SJCRH30 (cell line): ENCODE measurements at places on chromosomes 4 and X.
A peak's percentile ranks its signal among the peaks of the same experiment; 100 is the strongest.

- no peak for DNase-seq
These were observed 4.5 kb downstream of the RP2 start for GRCh38 chrX:46841346-46841745.

DNA sequence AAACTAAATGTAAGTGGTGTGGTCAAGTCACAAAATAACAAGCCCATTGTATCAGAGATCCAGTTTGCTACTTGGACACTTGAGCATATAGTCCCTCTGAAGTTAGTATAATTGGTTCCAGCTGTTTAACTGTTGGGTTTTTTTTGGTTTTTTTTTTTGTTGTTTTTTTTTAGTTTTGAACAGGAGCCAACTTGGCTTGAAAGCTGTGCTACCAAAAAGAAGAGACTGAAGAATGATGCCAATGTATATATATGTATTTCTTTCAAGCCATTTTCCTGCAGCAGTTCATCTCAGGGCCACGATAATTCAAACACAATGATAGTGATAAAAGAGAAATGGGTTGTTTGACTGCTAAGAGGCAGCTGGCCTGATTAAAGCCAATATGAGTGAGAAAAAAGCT is 138.3 kb downstream of the PCDH18 start:
- no peak for DNase-seq

DNA sequence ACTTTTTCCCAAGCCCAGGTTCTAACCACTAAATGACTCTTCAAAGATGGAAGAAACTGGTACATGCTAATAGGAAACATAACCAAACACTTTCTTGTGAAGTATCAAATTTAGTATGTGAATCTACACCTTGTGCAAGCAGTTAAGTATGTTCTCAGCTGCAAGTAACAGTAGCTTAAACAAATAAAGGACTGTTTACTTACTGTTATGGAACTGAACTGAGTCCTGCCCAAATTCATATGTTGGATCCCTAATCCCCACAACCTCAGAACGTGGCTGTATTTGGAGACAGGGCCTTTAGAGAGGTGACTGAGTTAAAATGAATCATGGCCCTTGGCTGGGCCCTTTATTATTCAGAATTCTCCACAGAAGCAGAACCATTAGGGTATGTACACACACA is 178.7 kb downstream of the KDR start:
- DNase-seq = no peak

- no peak for DNase-seq
These were observed 21.1 kb downstream of the CTBP1 start for GRCh38 chr4:1227816-1228215.

DNA sequence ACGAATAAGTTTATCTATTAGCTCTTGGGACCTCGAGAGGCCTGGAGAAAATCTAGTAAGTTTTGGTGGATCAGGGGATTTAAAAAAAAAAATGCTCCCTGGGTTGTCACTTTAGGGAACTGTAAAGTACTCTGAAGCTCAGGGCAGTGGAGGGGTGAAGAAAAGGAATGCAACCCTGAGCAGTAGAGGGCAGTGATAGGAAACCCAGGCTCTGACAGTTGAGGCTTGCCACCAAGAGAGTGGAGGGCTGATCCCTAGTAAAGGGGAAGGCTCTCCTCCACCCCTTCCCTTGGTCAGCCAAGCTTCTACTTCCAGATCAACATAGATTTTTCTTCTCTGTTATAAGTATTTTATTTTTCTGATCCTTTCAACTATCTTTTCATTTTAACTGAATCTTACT is 73.1 kb downstream of the FBXO8 start:
- no peak for DNase-seq

DNA sequence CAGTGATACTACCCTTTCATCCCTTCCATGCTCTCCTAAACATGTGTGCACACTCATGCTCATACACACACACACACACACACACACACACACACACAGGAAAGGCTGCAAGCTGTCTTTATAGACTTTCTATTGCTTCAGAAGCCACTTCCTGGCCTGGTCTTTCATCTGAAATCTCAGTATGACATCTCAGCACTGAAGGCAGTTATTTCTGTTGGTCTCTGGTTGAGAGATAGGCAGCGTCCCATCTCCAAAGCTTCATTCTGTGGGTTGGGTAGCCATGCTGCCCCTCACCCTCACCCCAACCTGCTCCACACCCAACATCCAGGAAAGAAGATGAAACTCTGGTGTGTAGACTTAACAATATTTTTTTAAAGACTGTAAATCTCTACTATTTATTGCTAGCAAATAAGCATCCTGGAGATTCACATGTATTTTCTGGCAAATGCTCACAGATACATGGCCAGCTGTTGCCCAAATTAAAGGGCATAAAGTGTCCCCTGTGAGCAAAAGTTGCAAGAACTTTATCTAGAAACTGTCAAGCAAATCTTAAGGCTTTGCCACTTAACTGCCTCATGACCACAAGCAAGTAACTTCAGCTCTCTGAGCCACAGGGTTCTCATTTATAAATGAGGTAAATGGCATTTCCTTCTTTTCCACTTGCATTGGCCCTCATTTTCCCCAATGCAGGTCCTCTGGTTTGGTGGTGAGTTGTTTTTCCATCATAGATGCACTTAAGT is 189.8 kb upstream of the AFF2 start:
- no peak for DNase-seq

GRCh38 chr4:18568600-18568999 is 547.0 kb upstream of the LCORL start:
- peak; percentile 4 for DNase-seq

- DNase-seq = no peak
These were observed 2.1 kb upstream of the CYSLTR1 start for GRCh38 chrX:78329486-78329885.

GRCh38 chr4:153661908-153662307 is 22.2 kb upstream of the TLR2 start:
- DNase-seq = no peak

DNA sequence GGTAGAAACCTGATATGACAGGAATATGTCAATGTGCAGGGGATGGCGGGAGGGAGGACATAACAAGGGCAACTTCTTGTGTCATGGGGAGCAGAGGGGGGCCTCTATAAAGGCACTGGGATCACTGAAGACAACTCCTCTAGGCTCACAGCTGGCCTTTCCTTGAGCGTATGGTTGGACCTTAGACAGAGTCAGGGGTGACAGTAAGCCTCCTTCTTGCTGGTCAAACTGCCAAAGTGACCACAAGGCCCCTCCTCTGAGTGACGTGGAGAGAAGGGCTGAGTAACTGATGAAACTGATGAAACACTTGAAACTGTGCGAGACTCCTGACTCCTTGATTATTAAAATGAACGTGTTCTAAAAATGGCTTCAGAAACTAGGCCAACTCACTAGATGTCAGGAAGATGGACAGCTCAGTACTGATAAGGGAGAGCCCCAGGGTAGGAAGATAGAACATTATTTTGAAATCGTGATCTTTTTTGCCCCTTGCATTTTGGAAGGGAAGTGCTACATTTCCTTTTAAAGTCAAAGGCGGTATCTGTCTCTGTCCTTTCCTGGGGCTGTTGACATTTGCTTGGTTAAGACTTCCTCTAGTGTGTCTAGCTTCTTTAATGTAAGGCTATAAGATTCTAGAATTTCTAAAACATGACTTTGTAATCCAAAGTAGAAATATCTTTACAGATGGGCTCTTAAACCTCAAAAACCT is 1.6 kb downstream of the RAB33A start:
- no peak for DNase-seq

- DNase-seq = no peak
These were observed 193.4 kb upstream of the PACRGL start for GRCh38 chr4:20506827-20507226.

GRCh38 chr4:76782837-76783236 is 115.1 kb downstream of the SOWAHB start:
- DNase-seq = peak; percentile 55

DNA sequence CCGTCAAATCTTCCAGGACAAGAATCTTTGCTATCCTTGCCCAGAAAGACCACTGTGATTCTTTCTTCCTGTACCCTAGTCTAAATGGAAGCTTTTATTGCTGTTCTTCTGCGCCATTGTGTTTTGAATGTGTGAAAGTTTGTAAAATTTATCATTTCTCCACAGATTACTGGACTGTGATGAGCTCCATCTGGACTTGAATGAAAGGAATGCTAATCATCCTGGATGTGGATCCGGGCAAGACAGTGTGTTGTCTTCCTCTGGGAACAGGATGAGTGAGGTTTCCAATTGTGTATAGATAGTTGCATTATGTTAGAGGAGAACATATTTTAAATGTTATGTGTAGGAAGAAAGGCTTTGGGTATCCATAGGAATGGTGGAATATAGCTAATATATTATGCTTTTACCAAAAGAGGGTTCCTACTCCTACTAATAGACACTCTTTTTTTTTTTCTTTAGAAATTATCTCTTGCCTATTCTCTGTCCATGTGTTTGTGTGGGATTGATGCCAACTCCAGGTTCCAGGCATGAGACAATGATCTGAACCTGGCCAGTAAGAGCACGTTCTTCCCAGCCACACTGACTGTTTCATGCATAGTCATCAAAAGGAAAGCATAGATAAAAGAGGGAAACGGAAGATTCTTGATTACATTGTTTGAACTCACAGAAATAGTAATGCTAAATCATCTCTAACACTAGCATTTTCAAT is 803.6 kb upstream of the ADGRL3 start:
- no peak for DNase-seq

GRCh38 chr4:183082053-183082452 is 17.0 kb upstream of the WWC2 start:
- DNase-seq = no peak

DNA sequence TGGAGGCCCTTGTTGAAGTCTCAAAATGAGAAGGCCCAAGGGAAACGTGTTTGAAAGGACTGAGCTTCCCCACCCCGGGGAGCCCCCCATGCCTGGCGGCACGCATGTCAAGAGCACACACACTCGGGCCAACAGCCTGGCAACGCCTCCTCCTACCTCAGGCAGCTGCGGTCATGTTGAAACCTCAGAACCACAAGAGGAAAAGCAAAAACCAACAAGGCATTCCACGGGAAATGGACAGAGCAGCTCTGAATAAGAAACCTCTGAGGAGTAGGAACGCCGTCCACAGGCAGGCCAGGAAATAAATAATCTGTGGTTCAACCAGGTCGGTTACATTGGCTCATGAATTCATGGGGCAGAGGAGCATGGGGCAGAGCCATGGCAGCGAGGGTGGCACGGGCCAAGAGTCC is 95.7 kb upstream of the AFAP1 start:
- peak; percentile 47 for DNase-seq

DNA sequence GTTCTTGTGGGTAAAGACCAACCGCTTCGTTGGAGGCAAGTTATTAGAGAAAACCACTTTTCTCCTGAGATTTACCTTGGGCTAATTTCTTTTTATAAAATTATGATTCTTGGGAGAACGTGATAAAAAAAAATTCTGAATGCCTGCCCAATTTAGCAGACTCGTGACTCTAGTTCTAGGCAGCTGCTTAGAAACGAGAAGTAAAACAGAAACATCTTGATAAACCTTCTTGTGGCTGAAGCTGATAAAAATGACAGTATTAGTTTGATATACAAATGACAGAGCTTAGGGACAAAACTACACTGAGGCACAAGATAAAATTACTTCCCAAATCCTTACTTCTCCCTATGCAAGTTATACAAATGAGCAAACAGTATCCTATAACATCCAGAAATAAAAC is 458.9 kb upstream of the TEX13C start:
- no peak for DNase-seq

DNA sequence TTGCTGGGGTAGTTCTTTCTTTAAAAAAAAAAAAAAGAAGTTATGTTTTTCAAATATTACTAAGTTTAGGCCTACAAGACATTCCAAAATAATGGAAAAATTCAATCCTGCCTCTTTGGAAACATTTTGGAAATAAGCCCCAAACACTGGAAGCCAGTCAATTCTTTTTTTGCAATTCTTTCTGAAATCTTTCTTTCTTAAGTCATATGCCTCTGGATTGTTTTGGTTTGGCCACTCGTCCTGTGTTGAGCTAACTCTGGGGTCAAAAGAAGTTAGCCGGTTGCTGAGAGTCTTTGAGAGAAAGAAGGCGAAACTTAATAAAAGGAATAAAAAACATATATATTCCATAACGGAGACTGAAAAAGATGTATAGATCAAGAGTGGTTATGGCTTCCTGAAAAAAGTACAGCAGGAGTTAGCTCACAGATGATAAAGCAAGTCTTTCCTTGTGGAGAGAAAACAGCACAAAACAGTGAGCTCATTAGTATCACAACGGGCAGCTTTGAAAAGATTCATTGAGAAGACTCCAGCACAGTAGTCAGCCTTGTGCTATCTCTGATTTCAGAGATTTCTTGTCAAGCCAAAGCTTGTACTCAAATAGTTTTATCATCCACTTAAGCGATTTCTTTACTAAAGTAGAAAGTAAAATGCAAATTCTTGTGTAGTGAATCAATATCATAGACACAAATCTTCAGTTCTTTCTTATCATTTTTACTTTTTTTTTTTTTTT is 64.8 kb downstream of the PLS3 start:
- DNase-seq = no peak

- no peak for DNase-seq
These were observed 746.4 kb upstream of the LCORL start for GRCh38 chr4:18767921-18768320.

DNA sequence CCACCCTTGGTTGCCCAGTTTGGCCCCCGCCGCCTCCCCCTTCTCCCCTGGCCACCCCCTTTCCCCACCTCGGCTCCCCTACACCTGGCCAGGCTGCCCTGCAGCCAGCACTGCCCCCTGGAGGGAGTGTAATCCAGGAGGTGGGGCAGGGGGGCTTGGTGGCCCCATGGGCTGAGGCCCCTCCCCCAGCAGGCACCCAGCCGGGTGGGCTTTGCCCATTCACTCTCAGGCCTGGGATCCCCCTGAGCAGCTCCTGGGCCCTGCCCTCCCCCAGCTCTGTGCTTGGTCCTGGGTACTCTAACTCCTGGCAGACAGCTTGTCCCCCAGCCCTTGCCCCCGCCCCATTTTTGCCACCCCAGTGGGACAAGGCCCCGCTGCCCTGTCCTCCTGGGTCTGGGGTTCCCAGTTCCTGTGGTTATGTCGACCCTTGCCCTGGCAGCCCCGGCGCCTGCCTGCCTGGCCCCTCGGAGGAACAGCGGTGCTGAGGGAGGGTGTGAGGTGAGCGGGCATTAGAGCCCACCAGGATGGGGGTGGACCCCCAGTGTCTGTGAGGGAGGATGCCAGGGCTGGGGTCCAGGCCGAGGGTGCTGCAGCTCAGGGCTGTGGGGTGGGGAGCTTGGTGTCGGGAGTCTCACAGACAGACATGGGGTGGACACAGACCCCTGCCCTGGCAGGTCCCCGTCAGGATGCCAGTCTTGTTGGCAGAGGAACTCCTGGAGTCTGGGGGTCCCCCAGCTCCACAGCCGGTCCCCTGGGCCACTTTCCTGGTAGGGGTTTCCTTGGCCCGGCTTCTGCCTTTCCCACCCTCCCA is 10.2 kb downstream of the NAT8L start:
- no peak for DNase-seq

GRCh38 chrX:14344172-14344940 is 185.0 kb upstream of the GLRA2 start:
- DNase-seq = no peak

GRCh38 chr4:125244848-125245450 is 69.8 kb upstream of the FAT4 start:
- peak; percentile 43 for DNase-seq

- peak; percentile 46 for DNase-seq
These were observed 99.3 kb upstream of the EGFL6 start for GRCh38 chrX:13469963-13470684.

GRCh38 chrX:16930392-16930791 is 16.1 kb upstream of the REPS2 start:
- DNase-seq = no peak

GRCh38 chrX:63475200-63475599 is 124.1 kb upstream of the SPIN4 start:
- no peak for DNase-seq
